Right kidney (tissue), 9 donors: ENCODE measurements at places on chromosomes 5 and 9.

- DNase-seq, result no peak
Observed at GRCh38 chr5:3047212-3047774, 295.8 kb upstream of the IRX2 start.

- no peak for DNase-seq
Observed at GRCh38 chr5:107476783-107477182, 194.0 kb downstream of the EFNA5 start.

GRCh38 chr9:124339603-124340146 lies 75.6 kb downstream of the PSMB7 start:
- DNase-seq, result no peak

DNA sequence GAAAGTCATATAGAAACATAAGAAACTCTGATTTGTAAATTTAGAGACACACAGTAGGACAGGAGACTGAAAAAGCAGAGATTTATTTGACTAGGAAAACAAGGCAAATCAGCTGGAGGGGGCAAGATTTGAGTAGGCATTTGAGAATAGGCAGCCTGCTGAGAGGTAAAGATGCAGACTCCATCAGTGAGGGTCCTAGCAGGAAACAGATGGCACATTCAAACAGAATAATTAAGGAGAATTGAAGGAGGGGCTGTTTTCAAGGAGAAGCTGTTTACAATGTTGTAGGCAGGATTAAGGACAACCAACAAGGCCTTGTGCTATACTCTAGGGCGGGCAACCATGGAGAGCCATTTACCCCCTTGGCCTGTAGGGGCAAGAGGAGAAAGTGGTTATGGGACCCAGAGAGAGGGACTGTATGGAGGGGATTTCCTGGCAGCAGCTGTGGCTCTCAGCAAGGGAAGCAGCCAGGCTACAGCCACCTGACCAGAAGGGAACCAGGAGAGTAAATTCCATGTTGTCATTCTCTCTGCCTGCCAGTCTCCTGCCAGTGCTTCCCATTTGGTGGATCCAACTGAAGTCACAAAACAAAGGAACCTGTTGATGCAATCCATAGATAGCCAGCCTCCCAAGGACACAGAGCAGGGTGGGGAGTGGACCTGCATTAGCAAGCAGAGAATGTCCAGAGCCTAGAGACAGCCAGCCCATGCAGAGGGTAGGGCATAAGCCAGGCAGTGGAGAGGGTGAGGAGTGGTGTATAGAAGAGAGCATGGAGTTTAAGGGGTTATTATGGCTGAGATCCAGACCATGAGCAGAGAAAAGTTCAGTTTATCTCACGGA lies 38.2 kb downstream of the PAPPA start:
- no peak for DNase-seq

DNA sequence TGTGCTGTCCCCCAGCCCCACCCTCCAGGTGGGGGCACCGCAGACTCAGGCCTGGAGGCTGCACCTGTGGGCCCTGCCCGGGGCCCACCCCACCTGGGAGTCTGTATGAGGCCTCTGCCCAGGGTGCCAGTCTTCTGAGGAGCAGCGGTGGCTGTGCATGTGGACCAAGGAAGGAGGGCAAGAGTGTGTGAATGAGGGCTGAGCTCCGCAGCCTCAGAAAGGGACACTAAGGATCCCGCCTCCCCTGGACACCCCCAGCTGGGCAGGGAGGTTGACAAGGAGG lies 19.1 kb downstream of the FGD3 start:
- DNase-seq, result no peak
